ENCODE measurements at places on chromosomes 6 and 20.

DNA sequence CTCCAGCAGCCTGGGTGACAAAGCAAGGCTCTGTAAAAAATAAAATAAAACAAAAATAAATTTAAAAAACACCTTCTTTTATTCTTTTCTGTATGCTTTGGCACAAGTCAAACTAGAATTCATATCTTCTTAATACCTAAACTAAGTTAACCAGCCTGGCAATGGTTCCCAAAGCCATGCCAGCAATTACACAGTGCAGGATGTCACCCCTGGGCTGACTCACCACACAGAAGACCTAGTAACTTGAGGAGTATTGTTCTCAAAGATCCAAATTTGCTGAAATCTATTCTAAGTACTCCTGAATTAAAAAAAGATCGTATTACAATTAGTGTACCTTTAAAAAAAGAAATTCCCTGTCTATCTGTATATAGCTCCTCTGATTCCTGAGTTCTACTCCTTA, 162.7 kb upstream of the SGK1 start:
- peak; percentile 54 for DNase-seq

GRCh38 chr6:69180361-69181067, 545.4 kb downstream of the ADGRB3 start:
- no peak for DNase-seq

- DNase-seq, result no peak
Measured at GRCh38 chr20:56656632-56657031, 27.5 kb downstream of the TFAP2C start.

DNA sequence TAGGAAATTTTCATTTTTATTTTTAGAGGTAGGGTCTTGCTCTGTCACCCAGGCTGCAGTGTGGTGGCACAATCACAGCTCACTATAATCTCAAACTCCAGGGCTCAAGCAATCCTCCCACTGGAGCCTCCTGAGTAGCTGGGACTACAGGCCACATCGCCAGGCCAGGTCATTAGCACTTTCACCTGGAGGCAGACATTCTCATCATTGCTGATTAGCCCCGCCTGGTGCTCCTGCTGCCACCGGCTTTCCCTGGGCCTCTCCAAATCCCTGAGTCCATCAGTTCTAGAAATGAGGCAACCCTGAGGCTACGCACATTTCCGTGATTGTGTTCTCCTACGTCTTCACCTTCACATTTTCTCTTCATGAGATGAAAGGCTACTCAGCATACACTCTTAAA, 607.7 kb upstream of the NRSN1 start:
- no peak for DNase-seq

DNA sequence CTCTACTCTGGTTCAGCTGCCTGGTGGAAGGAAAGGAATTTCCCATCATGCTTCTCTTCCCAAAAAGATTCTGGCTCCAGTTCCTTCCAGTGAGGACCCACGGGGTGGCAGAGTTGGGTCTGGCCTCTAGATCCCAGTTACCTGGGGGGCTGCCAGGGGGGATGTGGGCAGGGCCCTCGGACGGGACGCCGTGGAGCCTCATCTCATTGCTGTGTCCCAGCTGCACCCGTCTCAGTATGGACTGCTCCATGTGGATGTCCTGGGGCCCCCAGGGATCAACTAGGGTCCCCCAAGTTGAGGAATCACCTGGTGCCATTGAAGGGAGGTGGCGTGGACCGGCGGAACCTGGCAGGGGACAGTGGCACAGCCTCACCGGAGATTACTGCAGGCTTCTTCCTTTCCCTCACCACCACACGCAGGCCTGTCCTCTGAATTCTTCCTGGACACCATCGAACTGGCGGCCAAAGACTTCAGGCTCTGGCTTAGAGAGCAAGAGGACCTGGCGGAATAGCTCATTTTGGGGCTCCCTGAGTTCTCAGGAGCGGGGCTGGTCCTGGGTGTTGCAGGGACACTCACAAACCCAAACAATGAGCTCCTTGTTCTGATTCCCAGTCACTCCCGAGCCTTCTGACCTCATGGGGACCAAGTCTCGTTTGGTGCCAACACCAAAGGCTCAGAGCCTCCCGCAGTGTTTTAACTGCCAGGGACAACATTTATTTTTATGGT, 8.5 kb downstream of the ZBP1 start:
- DNase-seq, result no peak

DNA sequence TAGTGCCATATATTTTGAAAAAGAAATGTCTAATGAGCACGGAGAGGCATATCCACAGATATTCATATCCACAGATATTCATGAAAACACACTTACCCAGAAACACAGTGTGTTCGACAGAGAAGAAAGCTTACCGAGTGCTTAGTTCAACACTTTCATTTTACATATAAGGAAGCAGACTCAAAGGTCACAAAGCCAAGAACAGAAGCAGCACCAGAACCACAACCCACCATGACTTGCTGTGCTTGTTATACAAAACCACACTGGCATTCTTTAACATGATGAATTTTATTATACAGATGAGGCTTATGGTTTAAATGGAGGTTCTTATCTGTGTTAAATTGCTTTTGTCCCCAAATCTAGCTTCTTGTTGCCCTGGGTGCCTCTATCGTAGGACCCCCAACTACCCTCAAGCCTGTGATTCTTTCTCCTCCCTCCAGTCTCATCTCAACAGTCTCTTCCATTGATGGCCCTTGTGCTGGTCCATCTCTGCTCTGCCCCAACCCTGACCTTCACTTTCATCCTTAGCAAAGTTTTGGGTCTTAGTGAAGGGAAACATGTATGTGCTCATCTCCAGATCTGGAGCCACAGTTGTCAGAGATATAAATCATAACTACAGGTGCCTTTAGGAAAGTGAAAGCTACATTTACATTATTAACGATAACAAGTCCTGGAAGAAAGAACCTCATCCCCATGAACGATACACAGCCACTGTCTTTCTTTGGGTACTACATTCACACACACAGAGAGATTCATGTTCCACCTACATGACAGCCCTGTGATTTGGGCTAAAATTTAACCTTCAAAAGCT, 40.0 kb downstream of the SF3B5 start:
- no peak for DNase-seq

DNA sequence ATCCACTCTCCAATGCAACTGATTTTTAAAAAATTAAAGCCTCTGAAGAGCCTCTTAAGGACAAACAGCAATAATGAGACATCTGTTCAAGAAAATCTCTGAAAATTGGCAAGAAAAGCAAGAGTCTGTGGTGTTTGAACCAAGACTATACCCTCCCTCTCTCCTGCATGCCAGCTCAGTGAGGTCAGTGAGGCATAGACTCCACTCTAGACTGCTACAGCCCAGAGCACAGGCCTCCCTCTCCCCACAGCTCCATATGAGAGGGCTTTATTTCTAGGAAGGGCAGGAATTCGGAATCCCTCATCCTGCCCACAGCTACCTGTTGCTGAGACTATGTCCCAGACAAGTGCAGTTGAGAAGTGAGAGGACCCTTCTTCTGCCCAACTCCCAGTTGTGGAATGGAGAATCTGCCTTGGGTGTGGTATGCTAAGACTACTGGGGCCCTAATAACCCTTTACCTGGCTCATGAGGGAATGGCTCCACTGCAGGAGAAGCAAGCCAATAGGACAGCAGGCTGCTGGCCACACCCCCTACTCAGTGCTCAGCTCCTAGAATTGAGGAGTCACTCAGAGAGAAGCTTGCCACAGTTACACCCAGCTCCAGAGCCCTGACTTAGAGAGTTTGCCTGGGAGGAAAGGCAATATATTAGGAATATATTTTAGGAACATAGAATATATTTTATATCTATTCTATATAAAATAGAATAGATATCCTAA, 22.7 kb upstream of the HLA-DQA1 start:
- DNase-seq, result peak; percentile 68
